ENCODE measurements at places on chromosomes 2 and 18.

DNA sequence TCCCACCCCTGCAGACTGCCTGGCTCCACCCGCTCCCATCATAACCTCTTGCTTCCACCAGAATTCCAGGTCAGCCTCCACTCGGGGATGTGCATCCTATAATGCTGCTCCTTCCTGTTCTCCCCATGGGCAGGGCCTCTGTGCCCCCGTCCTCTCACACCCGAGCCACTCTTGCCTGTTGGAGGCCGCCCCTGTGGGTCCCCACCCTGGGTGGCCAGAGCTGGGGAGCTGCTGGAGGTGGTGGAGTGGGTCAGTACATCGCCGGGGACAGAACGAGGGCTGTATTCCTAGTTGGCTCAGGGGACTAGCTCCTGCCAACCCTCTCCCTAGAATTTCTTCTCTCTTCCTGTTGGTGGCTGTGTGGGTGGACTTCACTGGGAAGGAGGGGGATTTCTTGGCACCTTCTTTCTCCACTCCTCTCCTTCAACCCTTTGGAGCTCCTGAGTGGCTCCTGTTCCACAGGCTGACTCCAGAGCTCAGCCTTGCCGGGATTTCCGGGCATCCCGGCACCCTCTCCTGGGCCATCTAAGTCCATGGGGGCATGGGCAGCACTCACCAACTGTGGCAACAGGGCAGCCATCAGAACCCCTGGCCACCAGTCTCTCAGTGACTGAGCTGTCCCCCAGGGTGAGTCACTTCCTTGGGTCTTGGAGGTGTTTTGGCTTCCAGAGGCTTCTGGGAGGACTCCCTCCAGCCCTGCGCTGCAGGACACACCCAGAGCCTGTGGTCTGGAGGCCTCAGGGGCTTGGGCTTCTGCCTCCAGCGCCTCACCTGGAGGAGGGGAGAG is 88.2 kb upstream of the MCFD2 start:
- DNase-seq, result no peak

DNA sequence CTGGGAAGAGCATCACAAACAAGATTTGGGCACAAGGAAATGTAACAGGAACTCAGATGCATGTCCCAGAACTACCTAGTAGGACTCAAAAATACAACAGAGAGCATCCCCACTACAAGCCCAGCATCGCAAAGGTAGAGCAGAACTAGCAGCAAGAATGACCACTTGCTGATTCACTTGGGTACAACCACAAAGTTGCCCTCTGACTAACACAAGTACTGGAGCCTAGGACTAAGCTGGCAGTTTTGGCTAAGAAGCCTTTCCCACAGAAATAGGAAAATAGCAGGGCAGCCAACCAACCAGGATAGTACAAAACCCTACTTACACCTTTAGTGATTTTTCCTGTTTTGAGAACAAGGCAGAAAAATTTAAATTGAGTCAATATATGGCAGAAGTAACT is 193.8 kb downstream of the PAX3 start:
- DNase-seq, result no peak

DNA sequence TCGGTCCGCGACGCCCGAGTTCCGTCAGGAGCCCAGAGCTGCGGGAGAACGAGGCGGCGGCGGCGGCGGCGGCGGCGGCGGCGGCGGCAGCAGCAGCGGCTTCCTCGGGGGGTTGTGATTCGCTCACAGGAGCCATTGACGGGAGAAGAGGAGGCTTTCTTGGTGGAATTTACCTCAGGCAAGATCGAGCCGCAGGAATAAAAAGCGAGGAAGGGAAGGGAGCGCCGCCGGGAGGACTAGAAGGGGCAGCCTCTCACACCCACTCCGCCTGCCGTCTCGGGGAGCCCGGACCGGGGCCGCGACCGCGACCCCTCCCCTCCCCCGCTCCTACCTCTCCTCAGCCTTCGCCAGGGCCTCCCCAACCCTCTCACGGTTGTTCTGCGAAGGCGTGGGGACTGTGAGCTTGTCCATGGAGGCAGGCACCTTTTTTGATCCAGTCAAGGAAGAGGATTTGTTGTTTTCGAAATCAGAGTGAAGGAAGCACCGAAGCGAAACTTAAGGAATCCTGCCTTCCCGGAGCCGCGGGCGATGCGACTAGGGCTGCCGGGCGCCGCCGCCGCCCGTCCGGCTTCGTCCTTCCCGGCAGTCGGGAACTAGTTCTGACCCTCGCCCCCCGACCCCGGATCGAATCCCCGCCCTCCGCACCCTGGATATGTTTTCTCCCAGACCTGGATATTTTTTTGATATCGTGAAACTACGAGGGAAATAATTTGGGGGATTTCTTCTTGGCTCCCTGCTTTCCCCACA is 506 bp downstream of the BMPR2 start:
- DNase-seq, result peak; percentile 26

DNA sequence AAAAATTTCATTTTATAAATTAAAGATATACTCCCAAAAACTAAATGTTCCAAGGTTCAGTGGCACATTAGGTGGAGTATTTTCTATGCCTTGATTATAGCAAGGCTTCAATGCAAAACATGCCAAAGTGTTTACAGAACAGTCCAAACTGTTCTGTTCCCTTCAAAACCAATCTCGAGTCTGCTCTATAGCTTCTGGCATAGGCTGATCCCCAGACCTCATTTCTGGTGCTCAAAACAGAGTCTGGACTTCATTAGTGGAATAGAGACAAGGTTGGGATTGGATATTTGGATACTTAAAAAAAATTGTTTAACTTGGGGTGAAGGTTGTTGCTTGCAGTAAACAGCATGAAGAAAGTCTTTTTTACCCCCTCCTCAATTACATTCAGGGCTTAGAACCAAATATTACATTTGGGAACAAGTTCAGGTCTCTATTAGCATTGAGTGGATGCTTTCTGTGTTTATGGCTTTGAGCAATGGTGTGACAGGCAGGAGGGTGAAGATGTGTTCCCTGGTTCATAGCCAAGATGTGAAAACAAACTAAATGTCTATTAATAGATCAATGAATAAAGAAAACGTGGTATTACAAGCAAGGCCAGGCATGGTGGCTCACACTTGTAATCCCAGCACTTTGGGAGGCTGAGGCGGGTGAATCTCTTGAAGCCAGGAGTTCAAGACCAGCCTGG is 208.1 kb upstream of the RND3 start:
- no peak for DNase-seq

- no peak for DNase-seq
These were observed 1.4 kb downstream of the NRP2 start for GRCh38 chr2:205683502-205684367.

Data from CD4-positive, alpha-beta T cell treated with Interleukin-1 beta for 1 hour (primary cell).